ENCODE measurements at places on chromosomes 16 and 17. TPM values are rescaled to one million over a fixed set of nuclear protein-coding genes. Genes with fewer than 3 reads are reported as not detected.

TBC1D3 gene
- total RNA-seq, result 0.18 TPM

ZNF385C gene
- 2.3 TPM for total RNA-seq

CDH11 gene
- 0.73 TPM for total RNA-seq

TBCD gene
- 107 TPM for total RNA-seq

IFT20 gene
- total RNA-seq, result 34.3 TPM

SETD1A gene
- total RNA-seq, result 11.3 TPM

DLX4 gene
- 1.5 TPM for total RNA-seq

PIGQ gene
- total RNA-seq, result 109 TPM

SRCIN1 gene
- 10.8 TPM for total RNA-seq

CFDP1 gene
- 93.8 TPM for total RNA-seq

Measured in endodermal cell (in vitro differentiated cells).